Omental fat pad (tissue), 4 donors: ENCODE measurements at places on chromosomes 7 and 10.

DNA sequence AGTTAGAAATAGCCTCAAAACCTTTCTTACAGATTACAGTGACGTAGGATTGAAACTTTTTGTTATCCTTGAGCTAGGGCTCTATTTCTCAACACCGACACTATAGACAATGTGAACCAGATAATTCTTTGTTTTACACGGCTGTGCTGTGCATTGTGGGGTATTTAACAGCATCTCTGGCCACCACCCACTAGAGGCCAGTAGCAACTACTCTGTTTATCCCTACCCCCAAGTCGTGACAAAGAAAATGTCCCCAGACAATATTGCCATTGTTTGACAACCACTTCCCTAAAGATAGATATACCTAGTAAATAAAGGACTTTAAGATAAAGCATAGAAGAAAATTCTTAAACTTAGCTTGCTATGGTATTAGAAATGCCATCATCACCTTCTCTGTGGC is 359.6 kb downstream of the ARL4A start:
- no peak for DNase-seq

DNA sequence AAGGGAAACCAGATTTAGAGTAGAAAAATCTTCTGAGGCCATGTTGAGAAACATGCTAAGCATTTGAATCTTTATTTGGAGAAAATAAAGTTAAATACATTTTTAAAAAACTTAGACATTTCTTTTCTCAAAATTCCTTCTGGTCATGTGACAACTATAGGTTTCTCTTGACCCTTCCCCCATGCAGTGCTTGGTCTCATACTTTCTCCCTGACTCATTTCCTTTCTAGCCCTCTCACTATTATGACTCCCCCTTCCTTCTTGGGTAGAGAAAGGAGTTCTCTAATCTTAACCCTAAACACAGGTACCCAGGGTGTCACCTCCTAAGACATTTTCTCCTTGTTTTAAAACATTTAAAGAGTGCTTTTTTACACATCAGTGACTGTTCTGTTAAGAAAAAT is 179.5 kb upstream of the TMEM106B start:
- DNase-seq: no peak

DNA sequence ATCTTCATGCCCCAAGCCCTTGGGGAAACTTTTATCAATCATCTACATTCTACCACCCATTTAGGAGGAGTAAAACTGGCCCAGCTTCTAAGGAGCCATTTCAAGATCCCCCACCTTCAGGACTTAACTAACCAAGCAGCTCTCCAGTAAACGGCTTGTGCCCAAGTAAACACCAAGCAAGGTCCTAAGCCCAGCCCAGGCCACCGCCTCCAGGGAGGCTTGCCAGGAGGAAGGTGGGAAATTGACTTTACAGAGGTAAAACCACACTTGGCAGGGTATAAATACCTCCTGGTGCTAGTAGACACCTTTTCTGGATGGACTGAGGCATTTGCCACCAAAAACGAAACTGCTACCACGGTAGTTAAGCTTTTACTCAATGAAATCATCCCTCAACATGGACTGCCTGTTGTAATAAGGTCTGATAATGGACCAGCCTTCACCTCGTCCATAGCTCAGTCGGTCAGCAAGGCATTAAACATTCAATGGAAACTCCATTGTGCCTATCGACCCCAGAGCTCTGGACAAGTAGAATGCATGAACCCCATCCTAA is 5.6 kb downstream of the AKR1B15 start:
- no peak for DNase-seq

GRCh38 chr10:129937351-129937751 is 26.7 kb downstream of the EBF3 start:
- no peak for DNase-seq

GRCh38 chr10:83075815-83076355 is 1063.4 kb upstream of the GHITM start:
- no peak for DNase-seq

DNA sequence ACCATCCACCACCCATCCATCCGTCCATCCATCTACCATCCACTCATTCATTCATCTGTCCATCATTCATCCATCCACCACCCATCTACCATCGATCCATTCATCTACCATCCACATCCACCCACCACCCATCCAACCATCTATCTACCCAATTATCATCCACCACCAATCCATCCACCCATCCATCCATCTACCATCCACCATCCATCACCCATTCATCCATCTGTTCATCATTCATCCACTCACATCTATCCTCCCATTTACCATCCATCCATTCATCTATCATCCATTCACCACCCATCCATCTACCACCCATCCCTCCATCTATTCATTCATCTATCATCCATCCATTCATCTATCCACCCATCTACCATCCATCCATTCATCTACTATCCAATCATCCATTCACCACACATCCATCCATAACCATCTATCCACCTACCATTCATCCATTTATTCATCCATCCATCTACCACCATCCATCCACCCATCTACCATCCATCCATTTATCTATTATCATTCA is 188.8 kb downstream of the JCAD start:
- no peak for DNase-seq

DNA sequence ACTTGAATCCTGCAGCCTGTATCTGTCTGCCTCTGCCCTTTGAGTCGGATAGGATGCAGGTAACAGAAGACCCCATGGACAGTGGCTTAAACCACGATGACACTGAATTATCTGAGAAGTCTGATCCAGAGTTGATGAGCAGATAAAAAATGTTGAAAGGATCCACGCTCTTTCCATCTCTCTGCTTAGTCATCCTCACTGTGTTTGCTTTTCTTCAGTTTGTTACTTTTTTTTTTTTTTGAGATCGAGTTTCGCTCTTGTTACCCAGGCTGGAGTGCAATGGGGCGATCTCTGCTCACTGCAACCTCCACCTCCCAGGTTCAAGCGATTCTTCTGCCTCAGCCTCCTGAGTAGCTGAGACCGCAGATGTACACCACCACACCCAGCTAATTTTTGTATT is 36.9 kb upstream of the GOLGA7B start:
- DNase-seq: no peak
